Cerebellar nuclear complex (tissue), 1 donor: ENCODE measurements at places on chromosomes 4 and X.

DNA sequence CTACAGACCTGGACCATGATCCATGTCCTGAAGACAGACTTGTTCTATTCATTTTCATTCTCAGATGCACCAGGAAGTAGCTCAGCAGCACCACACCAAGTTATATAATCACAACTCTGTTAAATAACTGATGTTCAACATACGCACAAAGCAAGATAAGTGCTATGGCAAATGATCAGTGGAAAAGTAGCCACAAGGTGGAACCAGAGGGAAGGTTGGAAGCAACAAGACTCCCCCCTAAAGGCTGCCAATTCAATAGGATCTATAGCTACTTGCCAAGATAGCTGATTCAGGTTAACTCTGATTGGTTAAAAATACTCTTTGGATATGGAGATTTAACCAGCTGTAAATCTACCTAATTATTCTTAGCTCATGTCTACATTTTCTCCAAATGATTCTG lies 23.7 kb upstream of the FAM47B start:
- no peak for DNase-seq

- no peak for DNase-seq
Measured at GRCh38 chrX:68498508-68499379, at the start of gene YIPF6. TSS of gene YIPF6 (plus strand) at chrX:68499051. CDS start at chrX:68499067, 16 bp downstream.

DNA sequence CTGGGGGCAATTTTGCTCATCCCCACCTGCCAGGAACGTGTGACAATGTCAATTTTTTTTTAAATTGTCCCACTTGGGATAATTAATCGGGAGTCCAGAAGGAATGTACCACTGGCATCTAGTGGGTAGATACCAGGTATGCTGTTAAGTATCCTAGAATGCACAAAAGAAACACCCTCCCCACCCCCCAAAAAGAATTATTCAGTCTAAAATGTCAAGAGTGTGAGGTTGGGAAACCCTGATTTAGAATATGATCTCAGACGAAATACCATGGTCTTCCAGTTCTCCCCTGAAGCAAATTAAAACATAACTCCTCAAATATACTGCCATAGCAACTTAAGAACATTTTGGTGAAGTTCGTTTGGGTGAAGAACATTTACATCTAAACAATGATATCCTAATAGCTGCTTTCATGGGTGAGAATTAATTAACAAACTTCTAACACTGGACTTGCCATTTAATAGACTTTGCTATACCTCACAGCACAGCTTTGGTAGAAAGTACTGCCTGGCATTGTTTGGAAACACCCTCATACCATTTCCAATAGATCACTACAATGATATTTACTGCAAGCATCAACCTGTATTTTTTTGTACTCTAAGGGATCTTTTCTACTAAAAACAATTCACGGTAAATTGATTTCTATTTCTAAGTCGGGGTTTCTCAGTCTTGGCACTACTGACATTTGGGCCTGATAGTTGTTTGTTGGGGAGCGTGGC lies 36.5 kb downstream of the SH3RF1 start:
- no peak for DNase-seq

DNA sequence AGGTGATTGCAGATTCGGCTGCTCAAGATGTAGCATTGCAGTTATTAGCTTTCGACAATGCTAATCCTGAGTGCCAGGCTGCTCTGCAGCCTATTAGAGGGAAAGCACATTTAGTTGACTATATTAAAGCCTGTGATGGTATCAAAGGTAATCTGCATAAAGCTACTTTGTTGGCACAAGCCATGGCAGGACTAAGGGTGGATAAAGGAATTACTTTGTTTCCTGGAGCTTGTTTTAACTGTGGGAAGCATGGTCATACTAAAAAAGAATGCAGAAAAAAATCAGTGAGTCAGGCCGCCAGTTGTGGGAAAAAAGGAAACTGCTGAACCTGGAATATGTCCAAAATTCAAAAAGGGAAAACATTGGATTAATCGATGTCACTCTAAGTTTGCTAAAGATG lies 154.9 kb upstream of the TECRL start:
- no peak for DNase-seq

- DNase-seq: no peak
Measured at GRCh38 chr4:7900334-7900909, 39.2 kb downstream of the AFAP1 start.

DNA sequence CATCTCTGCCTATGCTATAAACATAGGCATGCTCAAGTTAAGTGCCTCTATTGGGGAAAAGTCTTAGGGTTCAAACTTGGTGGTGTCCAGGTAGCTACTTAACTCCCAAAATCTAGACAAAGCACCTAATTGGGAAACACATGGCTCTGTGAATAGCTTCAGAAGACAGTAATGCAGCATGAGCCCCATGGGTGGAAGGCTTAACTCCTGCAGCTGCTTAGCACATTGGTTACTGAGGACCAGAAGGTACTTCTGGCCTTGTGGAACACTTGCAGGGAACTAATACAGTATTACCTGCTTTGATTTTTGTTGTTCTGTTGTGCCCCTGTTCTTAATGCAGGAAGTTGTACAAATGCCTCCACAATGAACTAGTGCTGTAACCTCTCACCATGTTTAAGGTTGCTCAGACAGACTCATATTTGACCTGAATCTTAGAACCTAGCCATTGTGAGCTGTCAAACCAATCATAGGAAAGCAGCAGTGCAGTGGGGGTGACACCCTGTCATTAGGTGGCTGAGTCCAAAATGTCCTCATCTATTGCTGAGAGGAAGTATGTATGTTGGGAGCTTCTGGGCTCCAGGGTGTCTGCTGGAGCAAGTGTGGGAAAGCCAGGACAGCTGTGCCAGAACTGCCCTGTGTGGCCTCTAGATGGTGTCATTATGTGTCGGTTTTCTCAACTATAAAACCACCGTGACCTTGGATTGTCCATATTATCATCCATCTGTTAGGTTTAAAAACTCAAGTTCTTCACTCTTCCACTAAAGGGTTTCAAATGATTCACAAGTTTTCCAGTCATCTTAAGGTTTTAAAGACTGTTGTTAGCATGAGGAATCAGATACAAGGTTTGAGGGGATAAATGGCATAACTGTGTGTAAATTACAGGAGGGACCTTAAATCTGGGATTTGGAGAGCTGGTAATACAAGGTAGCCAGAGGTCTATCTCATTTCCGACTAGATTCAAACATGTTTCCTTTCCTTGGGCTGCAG lies 69.9 kb upstream of the WDR1 start:
- no peak for DNase-seq

DNA sequence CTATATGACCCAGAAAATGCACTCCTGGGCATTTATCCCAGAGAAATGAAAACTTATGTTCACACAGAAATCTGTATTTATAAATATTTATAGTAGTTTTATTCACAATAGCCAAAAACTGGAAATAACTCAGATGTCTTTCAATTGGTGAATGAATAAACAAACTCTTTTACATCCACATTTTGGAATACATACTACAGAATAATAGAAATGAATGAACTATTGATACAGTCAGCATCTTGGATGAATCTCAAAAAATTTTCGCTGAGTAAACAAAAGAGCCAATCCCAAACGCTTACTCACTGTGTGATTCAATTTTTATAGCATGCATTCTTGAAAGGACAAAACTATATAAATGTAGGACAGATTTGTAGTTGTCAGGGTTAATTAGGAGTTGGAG lies 75.1 kb upstream of the HTR2C start:
- no peak for DNase-seq

- no peak for DNase-seq
Measured at GRCh38 chrX:43735957-43736356, 79.9 kb downstream of the MAOA start.

GRCh38 chrX:110001740-110002299 lies 1.1 kb upstream of the TMEM164 start:
- no peak for DNase-seq

- no peak for DNase-seq
Measured at GRCh38 chr4:44438687-44439086, 9.9 kb downstream of the KCTD8 start.

DNA sequence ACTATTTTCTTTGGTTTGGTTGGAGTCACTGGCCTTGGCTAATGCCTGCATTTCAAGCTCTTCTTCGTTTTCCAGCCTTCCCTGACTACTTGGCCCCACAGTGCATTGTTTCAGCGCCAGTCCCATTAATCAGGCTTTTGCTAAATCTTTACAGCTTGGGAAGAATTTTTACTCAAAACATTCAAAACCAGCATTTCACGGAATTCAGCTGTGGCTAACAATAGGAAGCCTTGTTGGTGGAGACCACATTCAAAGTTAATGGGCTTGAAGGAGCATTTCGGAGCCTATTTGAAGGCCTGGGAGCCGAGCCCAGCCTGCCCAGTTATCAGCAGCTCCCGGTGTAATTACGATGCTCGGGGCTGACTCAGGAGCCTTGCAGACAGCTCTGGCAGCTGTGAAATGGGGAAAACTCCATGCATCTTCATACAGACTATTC lies 30.8 kb upstream of the VCX2 start:
- DNase-seq: no peak

DNA sequence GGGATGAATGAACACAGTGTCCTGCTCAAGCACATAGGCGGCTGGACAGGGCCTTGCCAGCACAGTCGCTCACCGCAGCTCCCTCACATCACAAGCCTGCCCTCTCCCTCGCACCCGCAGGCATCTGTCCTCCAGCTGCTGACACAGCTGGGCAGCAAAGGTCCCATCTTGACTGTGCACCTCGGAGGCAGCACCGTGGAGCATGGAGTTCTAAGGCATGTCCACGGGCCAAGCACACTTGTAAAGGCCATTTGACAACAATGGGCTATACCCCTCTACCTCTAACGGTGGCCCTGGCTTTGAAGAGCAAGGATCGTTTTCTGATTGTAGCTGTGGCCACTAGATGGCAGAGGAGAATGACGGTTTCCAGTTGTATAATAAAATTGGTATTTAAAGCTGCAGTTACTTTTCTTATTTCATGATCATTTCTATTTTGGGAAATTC lies 53.8 kb downstream of the APLN start:
- DNase-seq: no peak

DNA sequence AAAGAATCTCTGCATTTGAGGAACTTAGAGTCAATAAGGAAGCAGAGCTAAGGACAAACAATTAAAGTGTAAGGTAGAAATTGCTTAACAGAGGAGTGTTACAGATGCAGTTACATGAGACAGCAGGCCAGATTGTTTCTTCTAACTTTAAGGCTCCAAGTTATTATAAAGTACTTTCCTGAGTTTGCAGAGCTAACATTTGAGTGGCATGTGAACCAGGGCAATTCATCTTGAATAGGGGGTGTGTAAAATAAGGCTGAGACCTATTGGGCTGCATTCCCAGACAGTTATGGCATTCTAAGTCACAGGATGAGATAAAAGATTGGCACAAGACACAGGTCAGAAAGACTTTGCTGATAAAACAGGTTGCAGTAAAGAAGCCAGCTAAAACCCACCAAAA lies 7.6 kb upstream of the LNX1 start:
- no peak for DNase-seq
